AG04449 (cell line): ENCODE measurements at places on chromosomes 1 and 21.
A peak's percentile ranks its signal among the peaks of the same experiment; 100 is the strongest.

GRCh38 chr1:153659656-153660055 is 1.2 kb downstream of the SNAPIN start:
- no peak for DNase-seq

DNA sequence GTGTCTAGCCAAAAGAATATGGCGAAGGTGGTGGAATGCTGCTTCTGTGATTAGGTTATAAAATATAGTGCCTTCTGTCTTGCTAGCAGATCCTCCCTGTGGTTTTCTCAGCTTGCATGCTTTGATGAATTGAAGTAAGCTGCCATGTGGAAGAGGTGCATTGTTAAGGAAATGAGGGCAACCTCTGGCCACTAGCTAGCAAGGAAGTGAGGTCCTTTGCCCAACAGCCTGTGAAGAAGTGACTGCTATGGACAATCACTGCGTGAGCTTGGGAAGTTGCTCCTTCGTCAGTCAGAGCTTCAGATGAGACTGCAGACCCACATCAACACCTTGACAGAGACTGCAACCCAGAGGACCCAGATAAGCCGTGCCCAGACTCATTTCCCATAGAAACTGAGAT is 109.4 kb downstream of the GIPC2 start:
- no peak for DNase-seq

GRCh38 chr1:63714482-63714760 is 59.4 kb upstream of the ROR1 start:
- no peak for DNase-seq

GRCh38 chr1:226845624-226846023 is 24.8 kb upstream of the PSEN2 start:
- DNase-seq: no peak

- DNase-seq: no peak
Measured at GRCh38 chr1:64539289-64539688, 69.4 kb downstream of the CACHD1 start.

DNA sequence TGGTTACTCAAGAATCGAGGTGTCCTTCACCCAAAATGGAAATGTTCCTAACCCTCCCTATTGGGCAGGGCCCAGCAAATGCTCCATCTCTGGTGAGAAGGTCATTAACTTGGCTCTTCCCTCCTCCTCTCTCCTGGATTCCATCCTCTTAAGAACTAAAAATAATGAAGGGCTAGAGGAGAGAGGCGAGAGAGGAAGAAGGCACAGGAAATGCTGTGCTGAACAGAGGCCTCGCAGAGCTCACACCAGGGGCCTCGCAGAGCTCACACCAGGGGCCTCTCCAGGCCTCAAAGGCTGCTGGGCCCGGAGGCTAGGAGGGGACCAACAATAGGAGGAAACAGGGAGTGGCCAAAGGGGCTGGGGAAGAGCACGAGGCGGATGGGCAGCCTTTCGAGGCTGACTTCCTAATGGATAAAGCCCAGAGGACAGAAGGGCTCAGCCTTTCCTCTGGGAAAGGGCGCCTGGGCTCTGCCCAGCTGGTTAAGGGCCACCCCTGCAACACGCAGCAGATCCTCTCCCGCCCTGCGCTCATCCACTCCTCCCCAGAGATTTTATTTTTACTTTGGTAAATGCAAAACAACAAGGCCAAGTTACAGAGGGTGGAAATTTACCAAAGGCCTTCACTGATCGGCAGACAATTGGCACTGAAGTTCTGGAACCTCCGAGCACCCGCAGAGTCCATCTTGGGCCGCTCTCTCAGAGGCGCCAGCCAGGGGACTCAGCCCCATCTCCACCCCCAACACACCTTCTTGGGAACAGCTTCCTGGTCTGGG is 78.5 kb downstream of the ITPKB start:
- DNase-seq: no peak

- no peak for DNase-seq
Measured at GRCh38 chr1:219906924-219907771, 21.2 kb downstream of the SLC30A10 start.

DNA sequence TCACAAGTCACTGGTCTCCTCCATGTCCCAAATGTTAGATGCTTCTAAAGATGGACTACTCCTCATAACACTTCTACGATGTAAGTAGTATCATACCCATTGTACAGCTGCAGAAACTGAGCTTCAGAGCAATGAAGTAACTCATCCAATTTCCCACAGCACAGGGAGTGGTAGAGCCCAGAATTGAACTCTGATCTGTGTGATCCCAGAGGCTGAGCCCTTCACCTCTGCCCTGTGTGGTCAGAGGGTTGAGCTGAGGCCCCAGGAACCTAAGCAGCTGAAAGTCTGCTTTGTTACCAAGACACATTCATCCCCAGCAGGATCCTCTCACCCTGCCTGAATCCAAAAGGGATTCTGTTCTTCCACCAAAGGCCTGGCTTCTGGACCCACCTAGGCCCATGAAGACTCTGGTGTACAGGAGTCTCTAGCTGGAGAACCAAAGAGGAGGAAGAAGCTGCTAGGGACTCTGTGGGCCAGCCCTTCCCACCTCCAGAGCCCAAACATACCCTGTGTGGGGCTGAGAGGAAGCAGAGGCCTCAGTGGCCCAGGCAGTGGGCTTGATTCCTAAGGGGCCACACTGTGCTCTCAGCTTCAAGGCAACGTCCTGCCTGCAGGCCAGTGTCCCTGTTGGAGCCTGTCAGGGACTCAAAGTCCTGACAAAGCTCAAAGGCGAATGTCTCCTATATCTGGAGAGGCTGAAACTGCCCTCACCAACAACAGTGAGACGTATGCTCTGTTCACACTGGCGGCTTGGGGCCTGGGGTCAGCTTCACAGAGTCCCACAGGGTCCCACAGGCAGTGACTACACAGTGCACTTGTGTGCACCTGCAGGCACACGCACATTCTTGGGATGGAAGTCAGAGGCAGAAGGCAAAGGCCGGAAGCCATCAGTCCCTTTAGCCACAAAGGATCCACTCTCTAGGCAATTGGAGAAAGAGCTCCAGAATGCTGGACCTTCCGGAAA is 40.4 kb upstream of the SLC30A1 start:
- no peak for DNase-seq

- DNase-seq: no peak
Measured at GRCh38 chr1:165328136-165328535, 28.4 kb downstream of the LMX1A start.

DNA sequence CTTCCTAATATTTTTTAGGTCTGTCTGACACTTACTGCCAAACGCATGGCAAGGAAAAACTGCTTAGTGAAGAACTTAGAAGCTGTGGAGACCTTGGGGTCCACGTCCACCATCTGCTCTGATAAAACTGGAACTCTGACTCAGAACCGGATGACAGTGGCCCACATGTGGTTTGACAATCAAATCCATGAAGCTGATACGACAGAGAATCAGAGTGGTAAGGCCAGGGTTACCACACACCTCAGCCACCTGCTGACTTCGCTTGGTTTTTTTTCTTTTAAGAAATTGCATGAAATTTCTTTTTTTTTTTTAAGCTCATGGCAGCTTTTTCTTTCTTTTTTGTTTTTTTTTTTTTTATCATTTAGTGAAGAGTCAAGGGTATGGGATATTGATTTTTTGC is 17.2 kb downstream of the ATP1A1 start:
- no peak for DNase-seq

- DNase-seq: no peak
Measured at GRCh38 chr1:1538989-1539309, 1.5 kb downstream of the TMEM240 start.

DNA sequence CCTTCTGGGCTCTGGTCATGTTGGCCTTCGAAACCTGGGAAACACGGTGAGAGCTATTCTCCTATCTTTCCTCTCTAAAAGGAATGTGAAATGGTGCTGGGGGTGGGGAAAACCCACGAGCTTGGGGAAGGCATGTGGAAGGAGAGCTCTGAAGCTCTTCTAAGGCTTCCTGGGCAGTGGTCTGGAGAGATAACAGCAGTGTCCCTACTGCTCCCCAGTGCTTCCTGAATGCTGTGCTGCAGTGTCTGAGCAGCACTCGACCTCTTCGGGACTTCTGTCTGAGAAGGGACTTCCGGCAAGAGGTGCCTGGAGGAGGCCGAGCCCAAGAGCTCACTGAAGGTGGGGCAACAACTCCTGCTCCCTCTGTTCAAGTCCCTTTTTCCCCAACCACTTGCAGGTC is 2.8 kb downstream of the USP21 start:
- DNase-seq: no peak

DNA sequence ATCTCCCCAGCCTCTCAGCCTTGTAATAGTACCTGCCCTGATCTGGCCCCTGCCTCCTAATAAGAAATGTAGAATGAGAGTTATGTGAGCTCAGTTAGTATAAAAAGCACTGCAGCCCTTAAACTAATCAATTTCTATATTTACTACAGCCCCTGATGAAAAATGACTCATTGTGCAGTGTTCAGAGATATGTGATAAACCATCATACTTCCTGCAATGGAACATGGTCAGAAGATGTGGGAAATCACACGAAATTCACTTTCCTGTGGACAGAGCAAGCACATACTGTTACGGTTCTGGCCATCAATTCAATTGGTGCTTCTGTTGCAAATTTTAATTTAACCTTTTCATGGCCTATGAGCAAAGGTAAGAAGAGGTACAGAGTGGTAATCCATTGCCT is 176.8 kb upstream of the PDE4B start:
- no peak for DNase-seq

- DNase-seq: no peak
Measured at GRCh38 chr1:5312293-5312674, 657.9 kb downstream of the AJAP1 start.

GRCh38 chr1:183689762-183690204 is 36.7 kb upstream of the APOBEC4 start:
- DNase-seq: no peak

- no peak for DNase-seq
Measured at GRCh38 chr1:234608025-234608910, 1.7 kb downstream of the IRF2BP2 start.

DNA sequence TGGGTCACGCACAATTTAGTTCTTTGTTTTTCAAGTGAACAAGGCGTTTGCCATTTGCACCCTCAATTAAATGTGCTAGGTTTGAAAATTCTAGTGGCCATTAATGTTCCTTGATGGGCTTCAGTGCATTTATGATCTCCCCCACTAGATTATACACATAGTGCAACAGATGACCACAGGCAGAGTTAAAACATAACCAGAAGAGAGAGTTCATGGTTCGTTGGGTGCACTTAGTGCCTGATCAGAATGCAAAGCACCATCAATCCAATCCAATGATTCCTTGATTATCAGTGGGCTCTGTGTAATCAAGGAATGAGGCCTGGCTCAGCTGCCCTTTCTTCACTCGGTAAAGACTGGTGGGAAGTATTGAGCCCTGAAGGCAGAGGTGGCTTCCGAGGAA is 334.5 kb downstream of the PRDM2 start:
- no peak for DNase-seq

GRCh38 chr1:183048087-183049085 is 25.2 kb downstream of the LAMC1 start:
- no peak for DNase-seq

DNA sequence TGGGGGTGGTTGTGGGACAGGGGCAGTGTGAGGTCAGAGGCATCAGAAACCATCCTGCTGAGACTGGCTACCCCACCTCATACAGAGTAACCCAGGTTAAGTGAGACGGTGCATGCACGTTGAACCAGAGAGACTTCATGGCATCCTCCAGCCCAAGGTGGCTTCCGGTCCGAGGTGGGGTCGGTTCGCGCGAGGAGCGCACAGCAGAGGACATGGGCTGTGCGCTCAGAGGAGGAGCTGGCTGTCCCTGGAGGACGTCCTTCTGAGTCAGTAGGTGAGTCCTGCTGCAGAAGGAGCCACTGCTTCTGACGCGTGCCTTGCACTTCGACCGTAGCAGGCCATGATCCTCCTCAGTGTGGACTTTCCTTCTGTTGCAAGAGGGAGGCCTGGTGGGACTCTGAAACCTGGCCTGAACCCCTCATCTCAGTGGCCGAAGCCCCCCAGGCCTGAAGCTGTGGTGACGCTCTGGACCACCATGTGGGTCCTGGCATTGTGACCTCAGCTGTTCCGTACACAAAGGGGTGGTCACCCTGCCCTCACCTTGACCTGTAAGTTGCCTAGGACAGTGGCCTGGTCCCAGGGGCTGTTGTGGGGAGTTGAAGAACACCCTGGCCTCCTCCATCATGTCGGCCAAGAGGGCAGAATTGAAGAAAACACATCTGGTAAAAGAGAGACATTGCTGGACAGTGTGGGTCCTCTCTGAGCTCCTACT is at the start of gene TEX35:
Gene TEX35 (plus strand): TSS at position 544 of the 712 bp plus-strand sequence. CDS start 80 bp downstream, at position 624.
- DNase-seq: no peak

GRCh38 chr1:217004776-217005436 is 281.7 kb upstream of the ESRRG start:
- DNase-seq: no peak

GRCh38 chr1:72006092-72006491 is 276.2 kb downstream of the NEGR1 start:
- peak; percentile 21 for DNase-seq

GRCh38 chr1:214271174-214271858 is 9.6 kb upstream of the SMYD2 start:
- DNase-seq: no peak

DNA sequence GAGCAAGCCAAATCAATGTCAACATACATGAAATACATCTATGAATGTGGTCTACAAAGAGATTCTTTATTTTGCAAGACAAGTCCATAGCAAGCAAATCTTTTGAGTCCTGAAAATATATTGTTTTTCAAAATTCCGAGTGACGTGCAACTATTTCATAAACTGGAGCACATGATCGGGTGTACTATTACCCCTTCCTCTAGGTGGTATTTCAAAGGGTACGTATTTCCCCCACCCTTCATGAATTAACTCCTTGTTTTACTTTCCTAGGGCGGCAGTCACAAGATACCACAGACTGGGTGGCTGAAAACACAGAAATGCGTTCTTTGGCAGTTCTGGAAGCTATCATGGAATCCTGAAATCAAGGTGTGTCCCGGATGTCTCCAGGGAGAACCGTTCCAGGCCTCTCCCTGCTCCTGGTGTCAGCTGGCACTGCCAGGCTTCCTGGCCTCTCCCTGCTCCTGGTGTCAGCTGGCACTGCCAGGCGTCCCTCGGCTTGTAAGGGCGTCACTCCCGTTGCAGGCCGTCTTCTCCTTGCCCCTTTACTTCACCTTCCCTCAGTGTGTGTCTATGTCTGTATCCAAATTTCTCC is 55.3 kb downstream of the RIPK4 start:
- no peak for DNase-seq

GRCh38 chr1:11417162-11417561 is 61.8 kb upstream of the DISP3 start:
- DNase-seq: no peak
